Activated CD8-positive, alpha-beta T cell treated with anti-CD3 and anti-CD28 coated beads for 36 hours (primary cell): ENCODE measurements at places on chromosomes 1 and 21. TPM values are rescaled to one million over a fixed set of nuclear protein-coding genes. Genes with fewer than 3 reads are reported as not detected.

GRCh38 chr1:90486996-90487395 lies 230.1 kb downstream of the BARHL2 start:
- no peak for DNase-seq
- H3K4me3 ChIP-seq, result no peak overlapping the region
- no peak overlapping the region for H3K27ac ChIP-seq
- H3K27me3 ChIP-seq, result no peaks in the 10 kb centered on the region

DNA sequence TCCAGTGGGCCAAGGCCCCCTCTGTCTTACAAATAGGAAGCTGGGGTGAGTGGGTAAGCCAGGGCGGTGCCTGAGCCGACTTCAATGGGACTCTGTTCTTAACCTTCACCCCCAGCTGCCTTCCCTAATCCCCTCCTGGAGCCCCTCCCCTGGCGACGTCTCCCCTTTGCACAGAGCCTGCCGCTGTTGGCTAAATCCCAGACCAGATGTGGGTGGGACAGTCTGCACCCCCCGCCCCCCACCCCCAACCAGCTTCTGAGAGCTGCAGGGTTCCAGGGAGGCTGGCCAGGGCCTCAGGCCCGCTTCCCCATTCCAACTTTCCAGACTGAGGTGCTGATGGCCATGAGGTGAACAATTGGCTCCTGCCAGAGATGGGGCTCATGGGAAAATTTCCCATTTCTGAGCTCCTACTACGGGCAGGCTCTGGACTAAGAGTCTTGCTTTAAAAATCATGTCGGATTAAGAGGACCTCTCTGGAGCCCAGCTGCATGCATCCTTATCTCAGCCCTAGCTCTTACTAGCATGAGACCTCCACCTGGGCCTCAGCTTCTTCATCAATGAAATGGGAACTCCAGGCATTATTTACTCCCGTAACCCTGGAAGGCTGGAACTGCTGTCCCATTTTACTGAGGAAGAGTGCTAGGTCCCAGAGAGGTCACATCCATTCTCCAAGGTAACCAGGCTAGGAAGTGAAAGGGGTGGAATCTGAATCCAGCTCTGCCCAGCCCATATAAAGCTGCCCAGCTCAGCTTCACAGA lies 6.4 kb downstream of the COL8A2 start:
- no peak overlapping the region for H3K27ac ChIP-seq
- no peak overlapping the region for H3K4me3 ChIP-seq
- H3K4me1 ChIP-seq, result peaks cover 5% of the 10 kb centered on the region
- DNase-seq, result no peak
- H3K27me3 ChIP-seq, result peaks cover 13% of the 10 kb centered on the region

GRCh38 chr1:170273291-170274130 lies 127.8 kb downstream of the NTMT2 start:
- DNase-seq, result no peak
- H3K27ac ChIP-seq, result no peak overlapping the region
- H3K4me1 ChIP-seq, result no peaks in the 10 kb centered on the region
- no peaks in the 10 kb centered on the region for H3K36me3 ChIP-seq
- H3K27me3 ChIP-seq, result peaks cover 10% of the 10 kb centered on the region

Gene CD34
- total RNA-seq, result 0.04 TPM

- no peak overlapping the region for H3K4me3 ChIP-seq
- H3K27ac ChIP-seq, result no peak overlapping the region
- H3K36me3 ChIP-seq, result peaks cover 13% of the 10 kb centered on the region
- H3K27me3 ChIP-seq, result no peaks in the 10 kb centered on the region
- H3K4me1 ChIP-seq, result peaks cover 16% of the 10 kb centered on the region
Measured at GRCh38 chr1:230220907-230221306, 153.9 kb downstream of the GALNT2 start.
